ENCODE measurements at places on chromosomes 1 and 21. TPM values are rescaled to one million over a fixed set of nuclear protein-coding genes. Genes with fewer than 3 reads are reported as not detected.

The CLDN14 gene
- total RNA-seq = not detected

The TNFRSF18 gene
- not detected for total RNA-seq

The MNDA gene
- total RNA-seq = 9.5 TPM

The AJAP1 gene
- 0.10 TPM for total RNA-seq

The SERPINC1 gene
- 0.35 TPM for total RNA-seq

The RGS1 gene
- 3.5 TPM for total RNA-seq

The NCMAP gene
- 0.16 TPM for total RNA-seq

The SLC45A1 gene
- total RNA-seq = 1.8 TPM

The SZT2 gene
- 30.5 TPM for total RNA-seq

The NECTIN4 gene
- 0.08 TPM for total RNA-seq

The LCE1C gene
- total RNA-seq = not detected

The OR10R2 gene
- not detected for total RNA-seq

The HES3 gene
- total RNA-seq = not detected

The BEND5 gene
- 3.5 TPM for total RNA-seq

The UBASH3A gene
- 0.44 TPM for total RNA-seq

The LRRC8C gene
- 14.4 TPM for total RNA-seq

The SMCP gene
- not detected for total RNA-seq

The DDR2 gene
- total RNA-seq = 75.1 TPM

The BTBD19 gene
- 8.6 TPM for total RNA-seq

The RBM11 gene
- total RNA-seq = 0.41 TPM

The S100A16 gene
- 48.2 TPM for total RNA-seq

The DEGS1 gene
- 64.9 TPM for total RNA-seq

The ANGPTL3 gene
- not detected for total RNA-seq

Measured in left cardiac atrium (tissue), 4 donors.